ENCODE measurements at places on chromosomes 7 and 10.

DNA sequence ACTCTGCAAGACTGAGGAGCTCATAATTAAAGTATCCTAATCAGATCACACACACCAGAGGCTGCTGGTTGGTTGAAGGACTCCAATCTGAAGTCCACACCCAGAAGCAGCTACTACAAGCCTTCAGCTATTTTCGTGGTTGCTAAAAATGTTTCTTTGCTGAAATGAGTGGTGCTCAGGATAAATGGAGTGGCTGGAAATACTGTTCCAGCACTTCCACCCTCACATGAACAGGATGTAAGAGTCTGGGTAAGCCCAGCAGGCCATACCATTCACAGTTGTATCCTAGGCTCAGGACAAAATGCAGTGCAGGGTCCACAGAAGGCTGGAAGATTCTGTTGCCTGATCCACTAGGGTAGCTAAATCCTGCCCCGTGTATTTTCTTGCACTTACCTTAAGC lies 34.1 kb downstream of the AFAP1L2 start:
- DNase-seq: no peak

GRCh38 chr10:24569330-24569796 lies 154.3 kb downstream of the ARHGAP21 start:
- DNase-seq: no peak

GRCh38 chr10:61187601-61188000 lies 243.6 kb upstream of the RHOBTB1 start:
- DNase-seq: no peak

DNA sequence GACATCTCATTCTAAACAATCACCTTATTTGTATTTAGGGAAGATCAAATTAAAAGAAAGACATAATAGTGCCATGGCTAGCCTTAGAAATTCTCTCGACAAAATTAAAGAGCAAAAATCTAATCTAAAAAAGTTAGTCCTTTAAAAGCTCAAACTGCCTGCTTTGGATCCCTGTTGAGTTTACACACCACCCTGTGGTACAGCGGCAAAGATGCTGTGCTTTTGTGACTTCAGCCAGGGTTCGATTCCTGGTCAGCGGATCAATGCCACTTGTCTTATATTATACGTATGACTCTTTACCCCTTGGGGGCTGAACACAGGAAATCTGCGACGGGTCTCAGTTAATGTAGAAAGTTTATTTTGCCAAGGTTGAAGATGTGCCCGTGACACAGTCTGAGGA lies 51.3 kb upstream of the VOPP1 start:
- DNase-seq: no peak

- peak; percentile 33 for DNase-seq
Observed at GRCh38 chr7:117997862-117998825, 124.9 kb upstream of the CTTNBP2 start.

GRCh38 chr7:102232611-102233286 lies 53.9 kb upstream of the SH2B2 start:
- no peak for DNase-seq

DNA sequence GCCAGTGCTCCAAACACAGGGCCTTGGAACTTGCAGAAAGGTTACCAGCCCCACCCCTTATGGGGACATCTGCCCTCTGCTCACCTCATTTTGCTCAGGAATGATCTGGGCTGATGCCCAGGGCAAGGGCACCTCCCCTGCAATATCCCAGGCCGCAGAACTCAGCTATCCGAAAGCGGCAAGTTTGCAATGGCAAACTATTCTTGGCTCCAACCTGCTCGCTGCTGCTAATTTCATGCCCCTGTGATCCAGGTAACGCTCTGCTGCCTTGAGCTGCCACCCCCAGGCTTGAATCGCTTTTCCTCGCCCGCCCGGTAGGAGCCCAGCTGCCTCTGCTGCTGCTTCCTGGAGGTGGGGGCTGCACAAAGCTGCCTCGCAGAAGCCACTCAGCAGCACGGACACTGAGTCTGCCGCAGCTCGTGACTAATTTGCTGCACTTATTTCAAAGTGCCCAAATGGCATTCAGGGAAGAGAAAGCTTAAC lies 18.2 kb downstream of the SLC29A3 start:
- no peak for DNase-seq

DNA sequence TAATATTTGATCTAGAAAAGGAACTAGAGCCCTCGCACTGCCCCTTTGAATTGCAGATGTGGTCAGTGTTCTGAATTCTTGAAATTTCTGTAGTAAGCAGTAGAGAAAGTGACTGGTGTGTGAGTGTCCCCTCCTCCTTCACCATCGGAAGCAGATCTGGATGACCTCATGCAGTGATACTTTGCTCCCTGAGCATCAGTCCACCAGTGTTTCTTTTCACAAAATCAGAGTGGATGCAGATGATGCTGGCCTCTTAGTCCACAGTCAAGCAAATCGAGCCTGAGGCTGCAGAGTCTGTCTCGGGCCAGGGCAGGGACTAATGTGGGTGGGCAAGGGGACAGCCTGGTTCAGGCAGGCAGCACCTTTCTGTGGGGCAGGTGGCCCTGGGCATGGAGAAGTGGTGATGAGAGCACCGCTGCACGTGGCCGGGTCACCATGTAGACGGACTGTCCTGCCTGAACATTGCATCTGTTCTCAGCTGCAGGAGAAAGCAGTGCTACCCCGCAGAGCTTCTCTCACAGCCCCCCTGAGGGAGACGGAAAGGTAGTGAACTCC lies 5.4 kb downstream of the INSIG1 start:
- no peak for DNase-seq

GRCh38 chr7:111789870-111790269 lies 227.6 kb upstream of the IMMP2L start:
- DNase-seq: peak; percentile 57

DNA sequence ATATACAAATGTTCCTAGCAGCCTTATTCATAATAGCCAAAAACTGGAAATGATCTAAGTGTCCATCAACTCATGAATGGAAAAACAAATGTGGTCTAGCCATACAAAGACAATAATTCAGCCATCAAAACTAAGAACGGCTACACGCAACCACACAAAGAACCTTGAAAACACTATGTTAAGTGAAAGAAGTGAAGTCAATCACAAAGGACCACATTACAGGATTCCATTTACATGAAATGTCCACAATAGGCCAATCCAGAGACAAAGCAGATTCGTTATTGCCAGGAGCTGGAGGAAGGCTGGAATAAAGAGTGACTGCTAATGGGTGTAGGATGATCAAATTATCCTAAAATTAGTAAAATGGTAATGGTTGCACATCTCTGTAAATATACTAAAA lies 21.1 kb downstream of the MKRN1 start:
- DNase-seq: no peak
